ENCODE measurements at places on chromosomes 5 and 9.

DNA sequence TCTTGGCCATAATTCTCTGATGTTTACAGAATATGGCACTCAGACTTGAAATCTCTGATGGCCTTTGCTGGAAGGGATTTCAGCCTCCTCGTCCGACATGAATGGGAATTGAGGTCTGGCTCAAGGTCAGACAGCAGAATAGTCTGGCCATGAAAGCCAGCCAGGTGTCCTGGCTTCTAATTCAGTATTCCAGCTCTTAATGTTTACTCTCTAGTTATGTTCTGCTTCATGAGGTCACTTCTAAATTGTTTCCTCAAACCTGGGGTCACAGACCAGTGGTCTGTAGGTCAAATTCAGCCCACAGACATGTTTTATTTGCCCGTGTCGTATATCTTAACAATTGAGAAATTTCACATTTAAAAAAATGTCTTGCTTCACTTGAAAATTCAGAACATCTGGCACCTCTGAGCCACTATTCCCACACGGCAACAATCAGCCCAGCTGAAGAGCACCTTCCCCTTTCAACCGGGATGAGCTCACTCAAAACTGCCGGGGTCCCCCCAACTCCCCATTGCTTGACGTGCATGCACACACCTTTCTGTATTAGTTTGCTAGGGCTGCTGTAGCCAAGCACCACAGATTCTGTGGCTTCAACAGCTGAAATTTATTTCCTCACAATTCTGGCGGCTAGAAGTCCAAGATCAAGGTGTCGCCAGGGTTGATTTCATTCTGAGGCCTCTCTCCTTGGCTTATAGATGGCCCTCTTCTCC, 243.5 kb downstream of the ENC1 start:
- DNase-seq = peak; percentile 23

DNA sequence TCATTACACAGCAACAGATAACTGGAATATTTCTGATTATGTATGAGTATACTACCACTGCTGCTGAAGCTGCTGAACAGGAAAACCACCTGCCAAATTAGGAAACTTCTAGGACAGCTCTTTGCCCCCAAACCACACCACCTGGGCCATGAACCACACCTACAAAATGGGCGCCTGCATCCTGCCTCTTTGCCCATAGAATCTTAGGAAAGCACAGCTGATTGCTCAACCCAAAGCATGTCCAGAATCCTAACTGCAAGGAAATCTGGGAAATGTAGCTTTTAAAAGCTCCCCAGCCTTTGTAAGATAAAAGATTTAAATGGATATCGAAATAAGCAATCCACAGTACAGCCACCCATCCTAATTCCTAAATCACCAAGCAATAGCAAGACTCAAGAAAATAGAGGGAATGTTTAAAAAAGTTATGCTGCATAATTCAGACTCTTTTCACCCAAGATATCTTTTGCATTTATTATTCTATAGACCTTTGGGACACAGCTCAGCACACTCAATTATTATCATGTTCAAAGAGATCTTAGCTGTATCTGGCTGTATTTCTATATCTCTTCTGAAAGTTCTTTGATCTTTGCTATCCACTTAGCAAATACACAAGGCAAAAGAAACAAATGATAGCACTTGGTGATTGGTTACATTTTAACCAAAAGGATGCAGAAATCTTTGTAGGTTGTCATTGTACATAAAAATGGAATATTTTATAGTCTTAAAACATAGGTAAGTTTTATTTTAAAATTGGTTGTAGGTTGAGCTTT, 6.8 kb upstream of the C9orf152 start:
- peak; percentile 5 for DNase-seq

DNA sequence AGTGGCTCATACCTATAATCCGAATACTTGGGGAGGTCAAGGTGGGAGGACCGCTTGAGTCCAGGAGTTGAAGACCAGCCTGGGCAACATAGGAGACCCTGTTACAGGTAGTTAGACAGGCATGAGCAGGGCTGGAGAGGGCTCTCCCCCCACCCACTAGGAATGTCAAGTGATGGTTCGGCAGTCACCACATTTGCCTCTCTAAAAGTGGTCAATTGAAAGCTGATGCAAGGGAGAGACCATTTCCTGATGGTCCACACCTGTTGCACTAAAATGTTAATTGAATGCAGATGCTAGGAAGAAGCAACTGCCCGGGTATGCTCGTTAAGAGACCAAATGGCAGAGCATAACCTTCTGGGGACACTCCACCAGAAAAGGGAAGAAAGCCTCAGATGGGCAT, 82.7 kb downstream of the SFXN1 start:
- no peak for DNase-seq

DNA sequence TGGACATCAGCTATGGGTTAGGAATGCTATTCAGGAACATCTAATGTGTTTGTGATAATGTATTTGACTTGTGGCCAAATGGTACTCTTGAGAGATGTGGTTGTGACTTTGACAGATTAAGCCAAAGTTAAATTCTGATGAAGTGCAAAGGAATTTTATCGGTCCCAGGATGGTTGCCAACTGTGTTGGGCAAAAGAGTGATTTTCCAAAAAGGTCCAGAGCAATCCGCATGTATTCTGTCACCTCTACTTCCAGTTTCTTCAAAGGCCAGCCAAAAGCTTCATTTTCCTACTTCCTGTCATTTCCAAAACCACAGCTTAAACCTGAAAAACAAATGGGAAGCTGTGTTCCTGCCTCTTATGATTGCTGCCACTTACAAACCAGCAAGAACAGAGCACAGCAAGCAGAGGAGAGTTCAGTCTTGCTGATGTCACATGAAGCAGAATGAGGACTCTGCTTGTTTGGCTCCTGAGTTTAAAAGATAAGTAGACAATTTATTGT, 59.8 kb downstream of the MARCHF3 start:
- DNase-seq = peak; percentile 89

GRCh38 chr9:36637491-36638270, 65.0 kb downstream of the MELK start:
- DNase-seq = no peak

- no peak for DNase-seq
Measured at GRCh38 chr5:166369346-166369745, 1922.1 kb upstream of the WWC1 start.

GRCh38 chr5:145978708-145979107, 42.3 kb downstream of the SH3RF2 start:
- DNase-seq = no peak

- DNase-seq = no peak
Measured at GRCh38 chr5:89451263-89451662, 568.3 kb upstream of the MEF2C start.

DNA sequence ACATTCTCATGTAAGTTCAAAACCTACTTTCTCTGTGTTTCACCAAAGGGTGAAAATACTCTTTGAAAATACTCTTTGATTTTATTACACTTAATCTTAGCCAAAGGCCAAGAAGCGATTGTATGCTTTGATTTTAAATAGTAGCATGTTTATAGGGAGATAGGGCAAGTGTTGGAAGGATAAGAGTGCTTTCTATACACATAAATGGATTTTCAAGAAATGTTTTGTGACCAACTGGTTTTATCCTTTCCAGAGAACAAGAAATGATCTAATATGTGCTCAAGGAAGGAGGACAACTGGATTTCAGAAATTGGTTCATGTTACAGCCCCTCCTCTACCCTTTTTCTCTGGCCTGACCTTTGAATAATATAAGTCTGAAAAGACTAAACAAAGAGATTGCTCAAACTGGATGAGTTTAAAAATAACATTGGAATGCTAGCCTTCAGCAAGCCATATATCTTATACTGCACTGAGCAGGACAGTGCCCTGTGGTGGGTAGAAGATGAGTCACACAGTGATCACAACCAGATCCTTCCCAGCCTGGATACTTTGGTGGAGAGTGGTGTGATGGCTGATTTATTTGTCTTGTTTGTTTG, 13.1 kb downstream of the PALM2AKAP2 start:
- peak; percentile 95 for DNase-seq

DNA sequence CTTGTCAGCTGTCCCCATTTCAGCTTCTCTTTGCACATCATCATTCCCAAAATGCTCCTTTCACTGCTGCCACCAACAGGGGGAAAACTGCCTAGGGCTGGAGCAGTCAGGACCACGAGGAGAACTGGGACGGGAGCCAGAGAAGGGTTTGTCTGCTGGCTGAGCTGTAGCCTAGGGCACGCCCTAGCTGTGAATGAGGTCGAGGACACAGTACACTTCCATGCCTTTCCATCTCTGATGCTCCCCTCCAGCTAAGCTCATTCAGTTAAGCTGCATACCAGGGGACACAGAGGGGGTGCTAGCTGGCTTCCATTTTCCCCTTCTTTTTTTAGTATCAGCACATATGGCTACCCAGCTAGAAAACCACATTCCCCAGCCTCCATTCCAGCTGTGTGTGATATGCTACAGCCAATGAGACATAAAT, 64.7 kb downstream of the STK10 start:
- DNase-seq = peak; percentile 94

DNA sequence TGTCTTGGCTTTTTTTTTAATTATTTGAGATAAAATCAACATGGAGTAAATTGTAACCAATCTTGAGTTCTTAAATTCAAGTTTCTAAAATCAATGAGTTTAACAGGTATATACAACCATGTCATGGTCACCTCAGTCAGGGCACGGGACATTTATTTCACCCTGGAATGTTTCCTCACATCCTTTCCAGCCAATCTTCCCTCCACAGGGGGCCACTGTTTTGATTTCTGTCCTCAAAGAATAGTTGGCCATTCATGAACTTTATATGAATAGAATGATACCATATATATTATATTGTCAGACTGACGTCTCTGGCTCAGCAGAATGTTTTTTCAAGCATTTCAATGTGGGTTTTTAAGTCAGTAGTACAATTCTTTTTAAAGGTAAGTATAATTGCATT, 806 bp downstream of the ZNF474 start:
- DNase-seq = no peak

- DNase-seq = no peak
Measured at GRCh38 chr5:177438468-177438867, 8.1 kb upstream of the PRR7 start.

GRCh38 chr5:37776826-37777225, 63.0 kb downstream of the GDNF start:
- DNase-seq = peak; percentile 99

DNA sequence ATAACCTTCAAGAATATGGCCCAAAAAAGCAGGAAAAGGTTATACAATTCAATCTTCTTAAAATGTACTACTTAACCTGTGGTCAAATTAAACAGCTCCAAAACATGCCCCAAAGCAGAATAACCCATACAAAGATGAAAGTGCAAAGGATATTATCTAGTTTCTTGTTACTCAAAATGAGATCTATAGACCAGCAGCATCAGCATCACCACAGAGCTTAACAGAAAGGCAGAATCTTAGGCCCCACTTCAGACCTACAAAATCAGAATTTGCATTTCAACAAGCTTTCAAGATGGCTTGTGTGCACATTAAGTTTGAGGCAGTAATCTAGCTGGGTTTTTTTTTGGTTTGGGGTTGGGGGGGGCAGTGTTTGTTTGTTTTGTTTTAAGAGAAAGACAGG, 54.0 kb downstream of the SCAI start:
- no peak for DNase-seq

GRCh38 chr5:99765011-99765410, 770.2 kb upstream of the FAM174A start:
- no peak for DNase-seq

DNA sequence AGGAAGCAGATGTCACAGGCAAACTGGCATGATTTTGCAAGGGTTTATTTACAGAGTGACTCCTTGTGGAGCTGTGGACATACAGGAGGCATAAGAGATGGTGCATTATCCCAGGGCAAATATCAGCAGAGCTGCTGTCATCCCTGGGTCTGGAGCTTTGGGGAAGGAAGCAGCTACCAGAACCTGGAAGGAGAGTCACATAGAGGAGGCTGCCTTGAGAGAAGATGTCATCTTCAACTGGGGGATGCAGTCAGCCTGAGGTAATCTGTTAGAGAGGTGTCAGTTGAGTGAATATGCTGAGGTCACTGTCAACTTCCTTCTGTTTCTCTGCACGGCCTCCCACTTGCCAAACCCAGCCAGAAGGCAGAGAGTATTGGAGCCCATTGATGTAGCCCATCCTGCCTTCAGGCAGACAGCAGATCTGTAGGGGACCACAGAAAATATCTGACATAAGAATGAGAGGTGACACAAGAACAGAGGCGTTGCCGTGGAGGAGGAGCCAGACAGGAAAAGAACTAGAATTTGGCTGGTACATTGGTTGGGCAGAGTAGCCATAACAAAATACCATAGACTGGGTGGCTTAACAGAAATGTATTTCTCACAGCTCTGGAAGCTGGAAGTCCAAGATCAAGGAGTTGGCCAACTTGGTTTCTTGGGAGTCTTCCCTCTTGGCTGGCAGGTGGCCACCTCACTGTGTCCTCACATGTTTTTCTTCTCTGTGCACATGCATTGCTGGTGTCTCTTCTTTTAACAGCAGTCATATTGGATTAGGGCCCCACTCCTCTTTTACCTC, 102.8 kb downstream of the SNX18 start:
- DNase-seq = peak; percentile 87

DNA sequence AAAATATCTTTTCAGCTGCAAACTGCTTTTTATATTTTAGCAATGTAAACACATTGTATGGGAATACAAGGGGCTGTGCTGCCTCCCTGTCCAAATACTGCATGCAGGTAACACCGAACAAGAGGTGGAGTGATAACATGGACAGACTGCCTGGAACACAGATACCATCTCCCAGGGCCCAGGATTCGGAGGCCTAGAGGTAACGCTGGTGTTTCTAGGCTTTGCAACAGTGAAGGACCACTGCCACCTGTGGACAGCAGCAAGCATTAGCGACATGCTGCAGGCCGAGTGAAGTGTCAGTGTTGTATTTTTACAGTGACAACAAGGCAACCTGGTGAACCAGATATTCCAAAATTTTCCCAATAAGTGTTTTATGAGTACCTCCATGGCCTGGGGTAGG, 379.1 kb downstream of the DMRT2 start:
- peak; percentile 8 for DNase-seq

- peak; percentile 30 for DNase-seq
Measured at GRCh38 chr5:115831163-115831768, 10.1 kb downstream of the ATG12 start.

GRCh38 chr9:17484906-17485305, 94.0 kb upstream of the SH3GL2 start:
- peak; percentile 29 for DNase-seq

DNA sequence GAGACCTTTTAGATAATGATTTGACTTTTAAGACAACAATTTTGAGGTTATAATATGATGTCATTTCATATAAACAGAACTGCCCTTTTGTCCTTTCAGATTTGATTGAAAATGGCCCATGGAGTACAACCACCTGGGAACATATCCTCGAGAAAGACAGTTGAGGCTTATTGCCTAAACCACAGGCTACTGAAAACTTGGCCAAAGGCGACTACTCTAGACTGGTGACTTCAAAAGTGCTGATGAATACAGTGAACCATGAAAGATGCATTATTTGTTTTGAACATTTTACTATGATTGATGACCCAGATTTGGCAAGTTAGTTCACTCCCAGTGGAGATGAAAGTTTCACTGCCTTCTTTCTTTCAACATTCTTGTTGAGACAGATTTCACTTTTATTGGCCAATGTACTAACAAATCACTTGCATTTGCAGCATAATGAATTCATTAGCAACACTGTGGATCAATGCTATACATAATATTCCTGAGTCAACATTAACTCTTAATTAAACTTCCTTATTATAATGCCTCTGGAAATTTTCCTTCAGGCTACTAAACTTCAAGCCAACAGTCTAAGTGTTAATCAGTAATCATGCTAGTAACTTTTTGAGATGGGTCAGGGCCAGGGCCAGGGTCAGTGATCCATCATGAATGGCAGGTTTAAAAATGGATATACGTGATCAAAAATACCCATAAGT, 480.3 kb downstream of the RAB3C start:
- DNase-seq = peak; percentile 86
